ENCODE measurements at places on chromosomes 11 and 22. TPM values are rescaled to one million over a fixed set of nuclear protein-coding genes. Genes with fewer than 3 reads are reported as not detected.

- peaks cover 18% of the 10 kb centered on the region for H3K36me3 ChIP-seq
- peak overlapping the region; percentile 65 for H3K27ac ChIP-seq
- no peak overlapping the region for H3K4me3 ChIP-seq
- no peaks in the 10 kb centered on the region for H3K27me3 ChIP-seq
These were observed 100.8 kb downstream of the ALX4 start for GRCh38 chr11:44208976-44209603.

GRIK4 gene
- total RNA-seq: 0.37 TPM

DNA sequence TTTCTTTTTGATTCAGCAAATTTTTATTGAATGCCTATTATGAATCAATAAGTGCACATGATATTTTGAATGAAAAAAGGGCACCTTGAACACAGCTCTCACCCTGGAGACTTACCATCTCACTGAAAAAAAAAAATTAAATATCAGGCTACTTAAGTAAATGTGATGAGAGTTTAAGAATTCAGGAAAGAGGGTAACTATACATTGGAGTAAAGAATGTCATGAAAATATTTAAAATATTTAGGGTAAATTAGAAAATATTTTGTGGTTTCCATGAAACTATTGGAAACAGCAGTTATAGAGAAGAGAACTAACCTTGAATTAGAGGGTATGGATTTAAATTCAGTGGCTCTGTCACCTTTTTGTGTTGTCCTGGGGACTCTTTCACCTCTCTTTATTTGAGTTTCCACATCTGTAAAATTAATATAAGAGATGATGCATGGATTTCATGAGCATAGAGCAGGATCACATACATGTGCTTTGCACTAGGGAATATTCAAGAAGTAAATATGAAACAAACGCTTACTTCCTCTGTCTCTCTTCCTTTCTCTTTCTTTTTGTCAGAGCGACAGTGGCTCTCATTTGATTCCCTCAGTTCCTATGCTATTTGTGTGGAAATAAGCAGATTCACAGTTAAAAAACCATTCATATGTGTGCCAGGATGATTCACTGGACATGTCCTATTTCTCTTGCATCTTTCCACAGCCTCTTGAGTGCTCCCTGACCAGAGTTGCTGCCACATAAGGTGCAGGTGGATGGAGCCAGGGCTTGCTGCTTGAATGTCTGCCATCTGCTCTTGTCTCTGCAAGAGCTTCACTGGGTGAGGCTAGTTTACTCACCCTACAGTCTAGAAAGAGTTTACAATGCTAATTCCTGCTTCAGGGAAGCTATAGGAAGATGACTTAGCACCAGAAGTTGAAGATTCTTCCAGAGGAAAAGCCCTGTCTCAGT, 533.1 kb downstream of the ETS1 start:
- no peak overlapping the region for H3K4me3 ChIP-seq

- H3K27me3 ChIP-seq: peaks cover 10% of the 10 kb centered on the region
- H3K27ac ChIP-seq: no peak overlapping the region
- H3K4me1 ChIP-seq: peaks cover 12% of the 10 kb centered on the region
- H3K4me3 ChIP-seq: no peak overlapping the region
These were observed 532.9 kb downstream of the TBC1D22A start for GRCh38 chr22:47295226-47295901.

FAT3 gene
- total RNA-seq: 21.3 TPM

THY1 gene
- total RNA-seq: 219 TPM

DNA sequence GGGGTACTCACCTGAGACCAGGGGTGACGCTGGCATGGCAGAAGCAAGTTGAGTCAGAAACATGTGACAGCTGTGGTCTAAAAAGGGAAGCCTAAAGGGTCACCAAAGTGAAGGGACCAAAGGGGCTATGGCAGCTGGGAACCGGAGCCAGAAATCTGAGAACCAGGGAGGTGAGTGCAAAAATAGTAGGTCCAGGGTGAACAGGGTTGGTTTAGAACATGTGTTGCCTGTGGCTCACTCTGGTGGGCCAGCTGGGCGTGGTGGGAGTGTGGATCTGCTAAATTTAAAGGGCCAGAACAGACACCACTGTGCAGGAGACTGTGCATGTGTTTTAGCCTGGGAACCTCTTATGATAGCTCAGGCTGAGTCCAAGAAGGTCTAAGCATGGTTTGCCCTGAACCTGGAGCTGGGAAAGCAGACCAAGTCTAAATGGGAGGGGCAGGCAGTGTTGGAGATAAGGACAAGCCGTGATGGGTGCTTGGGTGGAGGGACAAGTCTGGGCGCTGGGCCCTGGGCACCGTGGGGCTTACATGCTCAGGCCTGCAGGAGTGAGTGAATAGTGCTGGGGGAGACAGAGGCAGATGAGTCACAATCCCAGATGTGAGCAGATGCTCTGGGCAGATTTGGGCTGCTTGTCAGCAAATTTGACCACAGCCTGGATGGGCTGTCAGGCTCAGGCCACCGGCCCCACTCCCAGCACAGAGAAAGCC, 41.4 kb upstream of the ZBED5 start:
- H3K27me3 ChIP-seq: no peaks in the 10 kb centered on the region
- no peaks in the 10 kb centered on the region for H3K36me3 ChIP-seq

SYT12 gene
- total RNA-seq: 7.2 TPM

- H3K4me1 ChIP-seq: peaks cover 23% of the 10 kb centered on the region
- peak overlapping the region; percentile 28 for H3K4me3 ChIP-seq
- peak overlapping the region; percentile 20 for H3K27ac ChIP-seq
- H3K27me3 ChIP-seq: no peaks in the 10 kb centered on the region
- H3K36me3 ChIP-seq: peaks cover 38% of the 10 kb centered on the region
These were observed 45.7 kb downstream of the KCNQ1OT1 start for GRCh38 chr11:2653930-2654739.

MPZL2 gene
- total RNA-seq: not detected

DNA sequence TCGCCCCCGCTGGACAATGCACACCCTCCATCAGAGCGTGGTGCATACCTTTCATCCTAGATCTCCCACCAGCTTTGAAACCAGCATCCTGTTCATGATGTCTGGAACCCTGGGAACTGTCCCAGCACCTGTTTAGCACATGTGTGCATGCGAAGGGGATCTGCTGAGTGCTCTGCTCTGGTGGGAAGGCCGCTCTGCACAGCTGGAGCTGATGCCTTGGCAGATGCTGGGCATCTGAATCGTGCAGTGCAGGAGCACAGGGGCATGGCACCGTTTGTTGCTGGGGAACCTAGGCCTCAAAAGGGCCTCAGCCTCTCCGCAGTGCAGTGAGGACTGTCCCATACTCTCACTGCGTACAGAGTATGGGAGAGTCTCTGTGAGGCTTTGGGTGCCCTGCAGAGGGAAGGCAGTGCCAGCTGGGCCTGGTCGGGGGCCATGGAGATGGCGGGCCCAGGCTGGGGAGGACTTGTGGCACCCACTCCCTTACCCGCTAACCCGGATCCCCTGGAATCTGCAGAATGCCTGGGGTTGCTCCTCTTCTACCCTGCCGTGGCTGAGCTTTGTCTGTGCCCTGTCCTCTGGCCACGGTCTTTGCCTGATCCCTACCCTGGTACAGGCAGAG, 72.9 kb upstream of the ATXN10 start:
- peaks cover 15% of the 10 kb centered on the region for H3K36me3 ChIP-seq
- no peak overlapping the region for H3K4me3 ChIP-seq
- H3K27me3 ChIP-seq: no peaks in the 10 kb centered on the region
- peak; percentile 75 for DNase-seq
- no peak overlapping the region for H3K27ac ChIP-seq
- peaks cover 15% of the 10 kb centered on the region for H3K4me1 ChIP-seq

GRCh38 chr11:102527684-102528083, 2.9 kb downstream of the MMP7 start:
- H3K27ac ChIP-seq: no peak overlapping the region
- H3K4me3 ChIP-seq: no peak overlapping the region

- no peak for DNase-seq
- peaks cover 44% of the 10 kb centered on the region for H3K4me1 ChIP-seq
- peak overlapping the region; percentile 46 for H3K27ac ChIP-seq
These were observed 55.1 kb downstream of the IRAG1 start for GRCh38 chr11:10638316-10638925.

- no peaks in the 10 kb centered on the region for H3K36me3 ChIP-seq
- no peak for DNase-seq
- no peak overlapping the region for H3K4me3 ChIP-seq
- H3K27me3 ChIP-seq: peaks cover 25% of the 10 kb centered on the region
- no peaks in the 10 kb centered on the region for H3K4me1 ChIP-seq
These were observed 28.2 kb upstream of the TPBGL start for GRCh38 chr11:75212411-75212810.

SLC22A25 gene
- not detected for total RNA-seq

- no peaks in the 10 kb centered on the region for H3K27me3 ChIP-seq
- H3K4me1 ChIP-seq: no peaks in the 10 kb centered on the region
- no peak overlapping the region for H3K4me3 ChIP-seq
- DNase-seq: no peak
- no peaks in the 10 kb centered on the region for H3K36me3 ChIP-seq
These were observed 60.4 kb downstream of the TECTA start for GRCh38 chr11:121161349-121161917.

GRCh38 chr11:120200677-120201076, 10.2 kb upstream of the OAF start:
- H3K27me3 ChIP-seq: peaks cover 6% of the 10 kb centered on the region
- H3K36me3 ChIP-seq: peaks cover 1% of the 10 kb centered on the region
- no peak for DNase-seq
- H3K4me3 ChIP-seq: no peak overlapping the region
- H3K27ac ChIP-seq: no peak overlapping the region

GRCh38 chr11:108713076-108713790, 48.4 kb downstream of the DDX10 start:
- DNase-seq: no peak
- no peaks in the 10 kb centered on the region for H3K27me3 ChIP-seq
- peaks cover 29% of the 10 kb centered on the region for H3K4me1 ChIP-seq
- no peak overlapping the region for H3K4me3 ChIP-seq
- peak overlapping the region; percentile 82 for H3K27ac ChIP-seq
- H3K36me3 ChIP-seq: peaks cover 47% of the 10 kb centered on the region

MMP8 gene
- total RNA-seq: not detected

DNA sequence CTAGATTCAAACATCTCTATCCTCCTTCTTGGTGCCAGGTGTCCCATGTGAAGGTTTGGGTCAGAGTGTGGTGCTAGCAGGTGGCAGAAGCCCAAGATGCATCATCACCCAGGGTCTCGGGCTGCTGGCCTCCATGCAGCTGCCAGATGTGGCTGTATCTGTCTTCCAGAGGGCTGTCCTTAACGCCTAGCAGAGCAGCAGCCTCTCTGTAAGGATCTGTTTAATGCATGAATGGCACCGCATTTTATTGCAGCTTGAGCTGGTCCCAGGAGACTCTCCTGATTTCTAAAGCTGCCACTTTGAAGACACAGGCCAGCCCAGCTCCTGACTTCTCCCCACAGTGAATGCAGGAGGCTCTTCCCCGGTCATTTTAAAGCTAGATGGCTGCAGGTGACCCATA, 26.3 kb downstream of the SLC1A2 start:
- H3K36me3 ChIP-seq: no peaks in the 10 kb centered on the region
- no peak overlapping the region for H3K4me3 ChIP-seq
- H3K27me3 ChIP-seq: peaks cover 6% of the 10 kb centered on the region
- DNase-seq: no peak
- no peak overlapping the region for H3K27ac ChIP-seq
- H3K4me1 ChIP-seq: peaks cover 14% of the 10 kb centered on the region

OSBP2 gene
- total RNA-seq: 3.6 TPM

- peak overlapping the region; percentile 70 for H3K27ac ChIP-seq
- H3K27me3 ChIP-seq: no peaks in the 10 kb centered on the region
- no peak for DNase-seq
- H3K4me3 ChIP-seq: no peak overlapping the region
- peaks cover 1% of the 10 kb centered on the region for H3K36me3 ChIP-seq
These were observed 45.5 kb upstream of the CRYBB3 start for GRCh38 chr22:25153961-25154666.

DNA sequence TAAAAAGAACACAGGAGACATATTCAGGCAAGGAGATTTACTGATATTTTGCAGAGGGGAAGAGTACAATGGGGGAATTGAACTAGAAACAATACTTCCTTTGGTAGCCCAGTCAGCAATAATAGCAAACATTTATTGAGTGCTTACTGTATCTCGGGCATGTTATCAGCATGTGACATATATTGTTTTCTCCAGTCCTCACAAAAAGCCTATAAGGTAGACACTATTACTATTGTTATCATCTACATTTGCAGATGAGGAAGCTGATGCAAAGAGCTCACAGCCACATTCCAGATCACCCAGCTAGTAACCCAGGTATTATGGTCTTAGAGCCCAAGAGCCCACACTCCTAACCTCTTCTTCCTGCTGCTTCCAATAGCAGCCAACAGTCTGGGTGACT, 27.9 kb downstream of the NAV2 start:
- no peak overlapping the region for H3K27ac ChIP-seq
- no peak for DNase-seq
- no peak overlapping the region for H3K4me3 ChIP-seq
- no peaks in the 10 kb centered on the region for H3K27me3 ChIP-seq
- peaks cover 5% of the 10 kb centered on the region for H3K36me3 ChIP-seq
- H3K4me1 ChIP-seq: peaks cover 27% of the 10 kb centered on the region

IGSF9B gene
- total RNA-seq: 8.4 TPM

GRCh38 chr11:13291800-13292199, 14.2 kb downstream of the BMAL1 start:
- H3K4me1 ChIP-seq: peaks cover 20% of the 10 kb centered on the region
- H3K4me3 ChIP-seq: no peak overlapping the region
- no peaks in the 10 kb centered on the region for H3K27me3 ChIP-seq
- no peak overlapping the region for H3K27ac ChIP-seq

GRCh38 chr11:32436751-32437494, 1.6 kb upstream of the WT1 start:
- DNase-seq: no peak
- H3K27me3 ChIP-seq: peaks cover 84% of the 10 kb centered on the region
- no peak overlapping the region for H3K4me3 ChIP-seq
- H3K4me1 ChIP-seq: peaks cover 13% of the 10 kb centered on the region
- H3K36me3 ChIP-seq: peaks cover 6% of the 10 kb centered on the region

DNA sequence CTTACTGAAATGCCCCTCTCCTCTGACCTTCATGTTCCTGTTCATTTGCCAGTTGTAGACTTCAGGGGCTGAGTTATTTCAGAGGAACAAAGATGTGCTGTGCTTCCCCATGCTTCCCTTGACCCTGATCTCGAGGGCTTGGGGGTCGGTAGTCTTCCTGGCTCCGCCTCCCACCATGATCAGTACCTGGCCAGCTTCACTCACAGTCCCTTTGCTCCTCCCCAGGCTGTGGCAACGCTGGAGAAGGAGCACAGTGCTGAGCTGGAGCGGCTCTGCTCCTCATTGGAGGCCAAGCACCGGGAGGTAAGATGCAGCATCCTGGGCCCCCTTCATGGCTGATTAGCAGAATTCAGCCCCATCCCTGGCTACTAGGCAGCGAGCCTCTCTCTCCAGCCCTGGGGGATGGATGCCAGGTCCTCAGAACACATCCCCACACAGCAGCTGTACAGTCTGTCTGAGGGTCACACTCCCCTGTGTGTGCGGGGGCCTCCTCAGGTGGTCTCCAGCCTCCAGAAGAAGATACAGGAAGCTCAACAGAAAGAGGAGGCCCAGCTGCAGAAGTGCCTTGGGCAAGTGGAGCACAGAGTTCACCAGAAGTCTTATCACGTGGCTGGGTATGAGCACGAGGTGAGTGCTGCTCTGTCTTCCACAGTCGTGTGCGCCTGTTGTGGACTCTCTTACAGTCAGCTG, 64.5 kb downstream of the CEP164 start:
- H3K4me1 ChIP-seq: peaks cover 16% of the 10 kb centered on the region
- H3K4me3 ChIP-seq: no peak overlapping the region
- H3K27ac ChIP-seq: no peak overlapping the region
- peaks cover 43% of the 10 kb centered on the region for H3K36me3 ChIP-seq
- H3K27me3 ChIP-seq: no peaks in the 10 kb centered on the region

KIAA1671 gene
- 27.5 TPM for total RNA-seq

FAM181B gene
- 0.35 TPM for total RNA-seq

Data from chondrocyte (in vitro differentiated cells).